ENCODE measurements at places on chromosomes 1 and 21. TPM values are rescaled to one million over a fixed set of nuclear protein-coding genes. Genes with fewer than 3 reads are reported as not detected.

GRCh38 chr1:87104945-87105344 is 190.5 kb downstream of the HS2ST1 start:
- peaks cover 2% of the 10 kb centered on the region for H3K4me1 ChIP-seq
- peaks cover 13% of the 10 kb centered on the region for H3K36me3 ChIP-seq
- no peak overlapping the region for H3K4me3 ChIP-seq
- no peak overlapping the region for H3K27ac ChIP-seq

GRCh38 chr1:226372885-226373284 is 35.0 kb downstream of the PARP1 start:
- H3K36me3 ChIP-seq: peaks cover 82% of the 10 kb centered on the region
- H3K27me3 ChIP-seq: no peaks in the 10 kb centered on the region

- H3K4me3 ChIP-seq: no peak overlapping the region
- H3K27ac ChIP-seq: no peak overlapping the region
- no peaks in the 10 kb centered on the region for H3K36me3 ChIP-seq
- peak; percentile 63 for DNase-seq
Observed at GRCh38 chr1:119611701-119612113, 36.4 kb downstream of the ZNF697 start.

- H3K36me3 ChIP-seq: no peaks in the 10 kb centered on the region
- no peaks in the 10 kb centered on the region for H3K4me1 ChIP-seq
- H3K27ac ChIP-seq: no peak overlapping the region
- no peak for DNase-seq
- no peaks in the 10 kb centered on the region for H3K27me3 ChIP-seq
Observed at GRCh38 chr1:38173157-38173831, 126.7 kb upstream of the POU3F1 start.

DNA sequence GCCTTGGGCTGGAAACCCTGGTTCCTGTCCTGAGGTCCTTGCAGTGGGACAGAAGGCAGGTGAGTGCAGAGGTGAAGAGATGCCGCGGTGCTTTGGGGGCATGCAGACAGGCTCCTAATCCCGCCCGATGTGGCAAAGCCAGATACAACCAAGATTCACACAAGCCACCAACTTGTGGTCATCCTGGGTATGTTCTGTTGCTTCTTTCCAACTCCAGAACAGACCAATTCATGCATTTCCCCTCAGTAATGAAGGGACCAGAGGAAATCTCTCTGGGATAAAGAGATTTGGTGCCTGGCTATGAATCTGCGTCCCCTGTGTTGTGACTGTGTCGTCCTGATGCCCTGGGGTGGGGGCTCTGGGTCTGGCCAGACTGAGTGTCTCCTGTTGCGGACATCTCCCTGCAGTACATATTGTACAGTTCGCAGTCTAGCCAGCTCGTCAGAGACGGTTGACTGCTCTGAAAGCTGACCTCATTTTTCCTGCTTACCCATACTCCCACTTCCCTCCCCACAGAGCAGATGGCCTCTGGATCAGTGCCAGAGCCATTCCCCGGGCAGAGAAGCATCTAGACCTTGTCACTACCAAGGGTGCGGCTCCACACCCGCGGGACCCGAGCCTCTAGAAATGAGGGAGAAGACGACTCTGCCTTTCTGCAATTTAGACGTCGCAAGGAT is 216.3 kb downstream of the KIF26B start:
- no peak for DNase-seq
- no peak overlapping the region for H3K27ac ChIP-seq
- no peaks in the 10 kb centered on the region for H3K36me3 ChIP-seq
- H3K4me1 ChIP-seq: no peaks in the 10 kb centered on the region

DNA sequence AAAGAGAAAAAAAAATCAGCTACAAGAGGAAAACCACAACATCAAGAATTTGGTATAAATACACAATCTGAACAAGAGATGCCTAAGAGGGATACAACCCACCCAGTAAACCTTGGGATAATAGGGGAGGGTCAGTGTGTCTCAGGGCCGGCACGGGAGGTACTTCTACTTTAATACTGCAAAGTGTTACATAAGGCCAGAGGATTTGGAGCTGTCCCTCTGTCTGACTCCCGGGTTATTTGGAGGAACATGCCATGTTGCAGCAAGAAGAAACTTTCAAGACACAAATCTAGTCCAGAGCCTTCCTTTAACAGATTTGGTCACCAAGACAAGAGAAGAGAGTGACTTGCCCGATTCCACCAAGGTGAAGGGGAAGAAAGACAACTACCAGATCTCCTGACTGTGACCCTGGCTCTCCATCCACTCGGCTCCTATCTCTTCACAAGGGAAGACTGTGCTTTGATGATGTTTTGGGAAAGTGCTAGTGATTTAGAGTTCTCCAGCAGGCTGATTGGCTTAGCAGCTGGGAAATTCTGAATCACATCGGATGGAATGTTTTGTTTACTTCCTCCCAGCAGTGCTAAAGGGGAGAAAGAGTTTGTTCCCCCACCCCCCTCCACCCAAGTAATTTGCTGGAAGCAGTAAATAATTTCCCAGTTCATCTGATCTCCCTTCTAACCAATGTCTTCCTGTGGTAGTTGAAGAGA is 29.3 kb downstream of the SGIP1 start:
- peaks cover 1% of the 10 kb centered on the region for H3K27me3 ChIP-seq
- no peak overlapping the region for H3K27ac ChIP-seq
- no peak overlapping the region for H3K4me3 ChIP-seq
- H3K36me3 ChIP-seq: no peaks in the 10 kb centered on the region
- no peaks in the 10 kb centered on the region for H3K4me1 ChIP-seq

The COL11A1 gene
- total RNA-seq: not detected

- H3K4me1 ChIP-seq: no peaks in the 10 kb centered on the region
- DNase-seq: no peak
- no peaks in the 10 kb centered on the region for H3K27me3 ChIP-seq
- no peaks in the 10 kb centered on the region for H3K36me3 ChIP-seq
Observed at GRCh38 chr1:13869172-13869797, 169.3 kb downstream of the PRDM2 start.

GRCh38 chr1:159786966-159787365 is 6.2 kb downstream of the DUSP23 start:
- H3K4me3 ChIP-seq: no peak overlapping the region
- H3K27ac ChIP-seq: no peak overlapping the region
- H3K27me3 ChIP-seq: peaks cover 9% of the 10 kb centered on the region
- no peaks in the 10 kb centered on the region for H3K36me3 ChIP-seq

GRCh38 chr21:42127164-42128150 is 56.3 kb downstream of the UMODL1 start:
- H3K4me3 ChIP-seq: no peak overlapping the region
- H3K27me3 ChIP-seq: peaks cover 4% of the 10 kb centered on the region
- DNase-seq: no peak
- H3K4me1 ChIP-seq: peaks cover 6% of the 10 kb centered on the region
- no peaks in the 10 kb centered on the region for H3K36me3 ChIP-seq

DNA sequence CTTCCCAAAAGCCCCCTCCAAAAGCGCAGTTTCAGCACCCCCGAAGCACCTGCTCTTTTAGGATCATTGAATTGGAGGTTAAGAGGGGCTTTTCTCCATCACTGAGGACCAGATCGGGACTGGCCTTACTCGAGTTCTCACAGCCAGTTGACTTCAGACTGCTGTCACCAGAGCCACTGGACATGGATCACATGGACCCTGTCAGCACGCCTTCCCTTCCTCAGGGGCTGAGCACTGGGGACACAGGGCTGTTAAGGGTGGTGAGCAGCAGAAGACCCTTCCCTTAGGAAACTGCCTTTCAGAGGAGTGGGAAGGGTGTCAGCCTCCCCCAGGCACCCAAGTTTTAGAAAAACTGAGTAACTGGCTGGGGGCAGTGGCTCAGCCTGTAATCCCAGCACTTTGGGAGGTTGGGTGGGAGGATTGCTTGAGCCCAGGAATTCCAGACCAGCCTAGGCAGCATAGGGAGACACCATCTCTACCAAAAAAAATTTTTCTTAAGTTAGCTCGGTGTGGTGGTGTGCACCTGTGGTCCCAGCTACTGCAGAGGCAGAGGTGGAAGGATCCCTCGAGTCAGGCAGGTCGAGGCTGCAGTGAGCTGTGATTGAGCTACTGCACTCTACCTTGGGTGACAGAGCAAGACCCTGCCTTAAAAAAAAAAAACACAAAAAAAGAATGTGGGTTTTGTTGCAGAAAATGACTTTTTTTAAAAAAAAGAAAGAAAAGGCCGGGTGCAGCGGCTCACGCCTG is 584 bp upstream of the FGR start:
- DNase-seq: no peak
- H3K36me3 ChIP-seq: no peaks in the 10 kb centered on the region
- peak overlapping the region; percentile 24 for H3K27ac ChIP-seq
- peaks cover 60% of the 10 kb centered on the region for H3K4me1 ChIP-seq
- H3K27me3 ChIP-seq: no peaks in the 10 kb centered on the region
- H3K4me3 ChIP-seq: no peak overlapping the region

The SPRR2A gene
- total RNA-seq: not detected

- no peak overlapping the region for H3K4me3 ChIP-seq
- H3K27ac ChIP-seq: no peak overlapping the region
- H3K4me1 ChIP-seq: no peaks in the 10 kb centered on the region
- no peak for DNase-seq
- no peaks in the 10 kb centered on the region for H3K36me3 ChIP-seq
Observed at GRCh38 chr21:14842601-14843000, 222.2 kb downstream of the NRIP1 start.

GRCh38 chr21:45336870-45337269 is 49.2 kb upstream of the POFUT2 start:
- no peak overlapping the region for H3K4me3 ChIP-seq
- no peaks in the 10 kb centered on the region for H3K36me3 ChIP-seq
- peaks cover 4% of the 10 kb centered on the region for H3K27me3 ChIP-seq
- no peaks in the 10 kb centered on the region for H3K4me1 ChIP-seq

DNA sequence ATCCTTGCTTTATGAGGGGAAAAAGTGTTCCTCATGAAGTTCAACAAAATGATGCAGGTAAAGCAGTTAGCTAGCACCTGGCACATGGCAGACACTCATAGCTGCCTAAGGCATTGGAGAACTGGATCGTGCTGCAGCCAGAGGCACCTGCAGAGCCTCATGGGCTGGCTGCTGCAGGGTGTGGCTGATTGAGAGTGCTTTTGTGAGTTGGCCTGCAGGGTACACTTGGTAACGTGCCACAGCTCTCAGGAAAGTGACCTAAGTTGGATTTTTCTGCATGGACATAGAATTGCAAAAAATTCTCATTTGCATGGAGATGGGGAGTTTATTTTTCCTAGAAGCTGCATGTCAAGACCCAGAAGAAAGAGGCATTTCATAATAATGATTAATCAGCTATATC is 31.6 kb upstream of the IL20 start:
- H3K27ac ChIP-seq: no peak overlapping the region
- no peaks in the 10 kb centered on the region for H3K36me3 ChIP-seq
- H3K4me1 ChIP-seq: peaks cover 48% of the 10 kb centered on the region

The SLC26A9 gene
- not detected for total RNA-seq

DNA sequence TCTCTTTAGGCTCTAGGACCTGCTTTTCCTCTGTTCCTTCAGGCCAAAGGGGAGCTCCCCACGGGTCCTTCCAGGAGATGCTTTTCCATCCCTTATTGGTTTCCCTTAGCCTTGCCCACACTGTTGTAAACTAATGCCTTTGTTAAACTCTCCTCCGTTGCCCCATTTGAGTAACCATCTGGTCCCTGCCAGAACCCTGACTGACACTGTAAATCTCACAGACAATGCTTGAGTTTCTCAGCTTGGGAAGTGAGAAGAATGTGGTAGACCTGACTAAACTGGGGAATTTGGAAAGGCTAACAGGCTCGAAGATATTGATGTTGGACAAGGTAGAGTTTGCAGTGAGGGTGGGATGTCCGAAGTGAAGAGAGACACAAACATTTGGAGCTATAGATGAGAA is 11.4 kb downstream of the AKNAD1 start:
- peaks cover 24% of the 10 kb centered on the region for H3K27me3 ChIP-seq
- no peak overlapping the region for H3K4me3 ChIP-seq
- H3K4me1 ChIP-seq: no peaks in the 10 kb centered on the region
- no peak for DNase-seq
- H3K27ac ChIP-seq: no peak overlapping the region

The TLCD4 gene
- not detected for total RNA-seq

GRCh38 chr21:44930543-44930981 is 9.3 kb upstream of the SLX9 start:
- peak overlapping the region; percentile 25 for H3K27ac ChIP-seq
- peak overlapping the region; percentile 76 for H3K4me3 ChIP-seq
- DNase-seq: no peak
- H3K36me3 ChIP-seq: no peaks in the 10 kb centered on the region
- H3K27me3 ChIP-seq: no peaks in the 10 kb centered on the region

The ZNF683 gene
- not detected for total RNA-seq

DNA sequence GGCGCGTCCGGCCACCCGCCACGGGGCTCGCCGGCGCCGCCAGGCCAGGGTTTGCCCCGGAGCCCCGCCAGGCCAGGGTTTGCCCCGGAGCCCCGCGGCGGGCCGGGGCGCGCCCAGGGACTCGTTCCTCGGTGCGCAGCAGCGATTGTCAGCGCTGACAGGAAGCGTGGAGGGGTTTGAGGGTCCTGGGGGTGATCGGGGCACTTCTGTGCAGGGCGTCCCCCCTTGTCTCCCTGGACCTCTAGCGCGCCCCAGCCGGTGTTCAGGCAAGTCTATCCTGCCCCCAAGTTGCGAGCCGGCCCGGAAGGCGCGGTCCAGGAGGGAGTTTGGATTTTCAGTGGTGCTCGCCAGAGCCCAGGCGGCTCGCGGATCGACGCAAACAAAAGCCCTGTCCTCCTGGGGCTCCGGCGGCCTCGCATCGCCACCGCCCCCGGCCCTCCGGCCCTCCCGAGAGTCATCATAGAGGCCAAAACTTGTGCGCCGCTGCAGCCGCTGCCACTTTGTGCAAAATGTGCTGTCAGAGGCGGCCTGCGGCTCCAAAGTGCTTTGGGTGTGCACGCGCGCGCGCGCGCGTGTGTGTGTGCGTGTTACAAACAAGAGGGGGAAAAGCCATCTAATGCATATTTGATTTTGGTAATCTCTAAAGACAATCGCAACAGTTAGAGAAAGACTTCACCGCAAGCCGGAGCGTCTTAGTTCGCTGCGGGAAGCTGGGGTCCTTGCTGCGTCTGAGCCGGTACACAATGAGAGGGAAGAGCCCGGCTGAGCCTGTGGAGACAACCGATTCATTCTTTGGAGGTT is 1.0 kb downstream of the ROR1 start:
- H3K27ac ChIP-seq: no peak overlapping the region
- peak overlapping the region; percentile 58 for H3K4me3 ChIP-seq
- no peaks in the 10 kb centered on the region for H3K36me3 ChIP-seq

The SIPA1L2 gene
- total RNA-seq: 3.4 TPM

- H3K4me3 ChIP-seq: no peak overlapping the region
- no peaks in the 10 kb centered on the region for H3K4me1 ChIP-seq
- peaks cover 4% of the 10 kb centered on the region for H3K27me3 ChIP-seq
- no peak for DNase-seq
- no peak overlapping the region for H3K27ac ChIP-seq
Observed at GRCh38 chr1:22281521-22282363, 138.8 kb upstream of the WNT4 start.

The DIO1 gene
- not detected for total RNA-seq

GRCh38 chr21:17460094-17460493 is 52.7 kb upstream of the CXADR start:
- H3K27ac ChIP-seq: no peak overlapping the region
- no peak for DNase-seq
- no peaks in the 10 kb centered on the region for H3K4me1 ChIP-seq

Measured in activated T-helper 2 cell treated with anti-CD3 and anti-CD28 coated beads, Interferon-gamma antibody, Interleukin-2, Interleukin-4, amounts not matched to agents 10 μg/mL and 5 μg/mL and 100 μg/mL, durations not matched to agents 14 hours and 24 hours and 36 hours (primary cell).